ENCODE measurements at places on chromosomes 4 and X.

- no peak for DNase-seq
Observed at GRCh38 chr4:147840838-147841738, 109.2 kb downstream of the ARHGAP10 start.

DNA sequence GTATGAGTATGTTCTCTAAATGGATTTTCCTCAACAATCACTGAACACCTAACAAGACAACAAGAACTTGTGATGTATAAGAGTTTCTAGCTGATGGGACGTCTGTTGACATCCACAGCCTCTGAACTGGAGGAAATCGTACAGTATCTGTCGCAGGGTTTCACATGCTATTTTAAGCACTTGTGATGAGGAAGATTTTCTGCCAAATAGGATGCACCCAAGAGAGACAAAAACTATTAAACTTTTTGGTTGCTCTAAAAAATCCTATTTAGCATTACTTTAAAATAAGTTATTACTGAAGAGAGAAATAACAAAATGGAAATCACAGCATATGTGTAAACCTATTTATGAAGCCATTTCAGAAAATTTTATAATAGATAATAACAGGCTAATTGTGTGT lies 356.1 kb upstream of the SLC7A11 start:
- no peak for DNase-seq

- DNase-seq: no peak
Observed at GRCh38 chrX:49001521-49002090, 458 bp downstream of the GRIPAP1 start.

DNA sequence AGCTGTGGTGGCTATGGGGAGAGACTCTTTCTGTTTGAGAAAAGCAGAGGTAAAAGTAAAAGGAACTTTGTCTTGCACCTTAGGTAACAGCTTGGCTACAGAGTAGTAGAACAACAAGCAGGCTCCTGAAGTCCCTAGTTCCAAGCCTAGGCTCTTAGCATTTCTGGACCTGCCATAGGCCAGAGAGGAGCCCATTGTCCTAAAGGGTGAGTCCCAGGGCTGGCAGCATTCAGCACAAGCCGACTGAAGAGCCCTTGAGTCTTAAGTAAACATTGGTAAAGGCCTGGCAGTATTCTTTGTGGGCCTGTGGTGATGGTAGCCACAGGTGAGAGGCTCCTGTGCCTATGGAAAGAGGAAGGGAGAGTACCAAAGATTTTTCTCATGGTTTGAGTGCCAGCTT lies 38.2 kb downstream of the CSN3 start:
- no peak for DNase-seq

DNA sequence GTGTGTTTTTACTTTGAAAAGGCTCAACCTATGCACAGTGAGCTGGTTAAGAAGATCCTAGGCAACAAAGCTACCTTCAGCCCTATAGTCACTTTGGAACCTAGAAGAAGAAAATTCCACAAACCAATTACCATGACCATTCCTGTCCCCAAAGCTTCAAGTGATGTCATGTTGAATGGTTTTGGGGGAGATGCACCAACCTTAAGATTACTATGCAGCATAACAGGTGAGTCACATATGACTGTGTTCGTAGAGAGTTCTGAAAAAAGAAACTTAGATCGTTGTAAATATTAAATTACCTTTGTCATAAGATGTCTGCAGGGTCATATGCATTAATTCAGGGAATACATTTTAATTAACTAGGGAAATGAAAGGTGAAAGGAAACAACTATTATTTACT lies 287.1 kb downstream of the ANK2 start:
- DNase-seq: no peak

DNA sequence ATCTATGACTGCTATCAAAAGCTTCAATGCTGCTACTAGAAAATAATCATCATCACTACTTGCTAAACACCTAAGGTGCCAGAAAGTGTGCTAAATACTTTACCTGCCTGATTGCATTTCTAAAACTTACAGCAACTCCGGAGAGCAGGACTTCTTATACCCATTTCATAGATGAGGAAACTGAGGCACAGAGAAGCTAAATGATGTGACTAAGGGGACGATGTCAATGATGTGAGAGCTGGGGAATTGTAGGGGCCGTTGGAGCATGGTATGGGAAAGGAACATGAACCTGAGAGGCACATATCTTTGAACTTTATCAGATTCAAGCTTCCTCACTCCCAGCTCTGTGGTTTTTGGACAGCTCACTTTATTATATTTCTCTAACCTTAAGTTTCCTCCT lies 38.7 kb downstream of the CCKAR start:
- no peak for DNase-seq

- DNase-seq: no peak
Observed at GRCh38 chr4:73721435-73721834, 18.9 kb upstream of the CXCL8 start.

DNA sequence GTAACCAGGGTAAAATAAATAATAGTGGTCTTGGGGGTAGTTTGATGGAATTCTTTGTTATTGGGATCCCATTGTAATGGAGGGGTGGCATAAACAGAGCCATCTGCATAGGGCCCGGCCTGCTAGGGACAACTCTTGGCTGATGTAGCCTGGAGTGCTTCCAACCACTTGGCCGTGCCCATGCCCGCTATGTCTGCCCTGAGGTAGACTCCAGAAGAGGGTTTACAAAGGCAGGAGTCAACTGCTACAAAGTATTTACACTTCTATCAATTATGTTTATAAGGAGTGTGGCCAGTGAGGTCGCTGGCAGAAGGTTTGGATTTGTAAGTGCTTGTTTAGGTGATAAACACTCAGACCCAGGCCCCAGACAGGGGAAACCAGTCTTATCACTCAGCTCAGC lies 8.1 kb downstream of the RASL11B start:
- DNase-seq: no peak

Measured in substantia nigra (tissue), 51 donors.